ENCODE measurements at places on chromosomes 4 and X.

DNA sequence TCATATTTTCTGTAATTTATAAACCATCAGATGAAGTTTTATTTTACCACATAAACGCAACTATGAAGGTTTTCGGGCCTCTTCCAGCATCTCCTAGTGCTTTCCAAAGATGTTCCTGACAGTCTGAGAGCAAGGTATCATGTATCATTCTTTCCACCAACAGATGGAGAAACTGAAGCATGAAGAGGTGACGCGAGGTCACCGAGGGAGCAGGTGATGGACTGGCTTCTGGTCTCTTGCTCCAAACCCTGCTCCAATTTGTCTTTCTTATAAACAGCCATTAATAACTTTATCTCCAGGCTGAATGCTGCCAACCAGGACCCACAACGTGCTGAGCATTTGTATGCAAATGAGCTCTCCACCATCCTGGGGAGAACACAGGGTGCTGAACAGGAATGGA is 86.3 kb upstream of the MAML3 start:
- DNase-seq, result no peak

DNA sequence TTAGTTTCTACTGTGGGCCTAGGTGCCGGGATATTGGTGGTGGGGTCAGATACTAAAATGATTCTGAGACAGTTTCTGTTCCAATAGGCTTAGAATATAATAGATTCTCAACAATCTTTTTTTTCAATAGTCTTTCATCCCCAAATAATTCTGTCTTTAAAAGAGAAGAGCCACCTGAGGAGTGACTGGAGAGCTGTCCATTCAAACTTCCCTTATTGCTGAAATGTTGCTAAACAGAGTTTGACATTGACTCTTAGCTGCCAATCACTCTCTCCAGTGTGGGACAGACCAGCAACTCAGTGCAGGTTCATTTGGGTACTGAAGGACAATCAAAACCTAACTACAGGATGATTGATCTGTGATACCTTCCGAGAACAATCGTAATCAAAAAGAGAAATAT is 12.4 kb upstream of the ADH7 start:
- DNase-seq, result no peak

GRCh38 chrX:38103857-38104812 is 97.8 kb downstream of the SYTL5 start:
- DNase-seq, result no peak

GRCh38 chr4:145347684-145348083 is 134.0 kb upstream of the SMAD1 start:
- DNase-seq, result no peak

Measured in stimulated activated CD8-positive, alpha-beta memory T cell treated with anti-CD3 and anti-CD28 coated beads, Interleukin-7, amount 100 ng/mL, for 1 hour (primary cell).